Naive thymus-derived CD4-positive, alpha-beta T cell (primary cell): ENCODE measurements at places on chromosomes 12 and 14.

DNA sequence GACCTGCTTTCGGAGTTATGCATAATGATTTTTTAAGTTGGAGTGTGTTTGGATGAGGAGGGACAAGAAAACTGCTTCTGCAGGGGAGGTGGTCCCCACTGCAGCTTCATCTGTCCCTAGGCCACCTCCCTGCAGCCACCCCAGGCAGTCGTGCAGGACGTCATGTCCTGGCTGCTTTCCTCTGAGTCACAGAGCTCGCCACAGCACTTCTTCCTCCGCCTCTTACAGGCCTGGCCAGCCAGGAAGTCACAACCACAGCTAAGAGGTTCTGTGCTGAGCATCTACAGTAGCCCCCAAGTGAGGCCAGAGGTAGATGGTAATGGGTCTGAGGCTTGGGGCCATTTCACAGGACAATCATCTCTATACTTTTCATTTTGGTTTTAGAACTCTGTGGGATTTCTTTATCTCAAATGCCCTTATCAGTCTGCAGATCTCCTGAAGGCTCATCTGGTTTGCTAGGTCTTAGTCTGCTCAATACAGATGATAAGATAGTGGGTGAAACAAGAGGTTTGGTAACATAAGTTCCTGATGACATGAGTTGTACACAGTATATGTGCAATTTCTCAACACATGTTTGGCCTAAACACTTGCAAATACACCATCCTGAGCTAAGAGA is 106.4 kb downstream of the ARF6 start:
- DNase-seq, result peak; percentile 32

DNA sequence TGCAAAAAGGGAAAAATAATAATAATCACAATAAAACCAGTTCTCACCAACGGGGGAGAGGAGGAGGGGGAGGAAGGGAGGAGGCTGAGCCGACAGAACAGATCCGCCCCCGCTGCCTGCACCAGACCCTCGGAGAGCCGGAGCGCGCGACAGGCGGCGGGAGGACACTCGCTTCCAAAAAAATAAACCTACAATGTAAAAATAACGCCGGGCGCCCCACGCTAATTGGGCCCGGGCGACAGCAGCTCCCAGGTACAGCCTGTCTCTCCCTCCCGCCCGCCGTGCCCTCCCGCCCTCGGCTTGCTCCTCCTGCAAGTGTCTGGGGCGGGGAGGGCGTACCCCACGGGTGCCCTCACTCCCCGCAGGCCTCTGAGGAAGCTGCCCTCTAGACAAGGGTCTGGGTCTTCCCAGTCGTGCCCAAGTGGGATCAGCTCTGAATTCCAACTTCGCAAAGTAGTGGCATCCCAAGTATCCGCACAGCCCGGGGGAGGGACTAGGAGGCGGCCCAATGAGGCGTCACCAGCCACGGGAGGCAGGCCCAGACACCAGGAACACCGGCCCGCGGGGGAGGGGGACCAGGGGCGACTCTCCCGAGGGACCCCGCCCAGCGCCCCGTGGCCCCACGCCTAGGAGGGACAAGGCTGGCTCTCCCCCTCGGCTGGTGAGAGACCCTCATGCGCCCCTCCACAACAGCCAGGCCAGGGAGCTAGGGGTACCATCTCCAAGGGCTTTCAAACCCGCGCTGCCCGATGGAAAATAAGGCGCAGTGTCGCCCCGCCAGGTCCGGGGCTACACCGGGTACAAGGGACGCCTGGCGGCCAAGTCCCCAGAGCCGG is 1.0 kb downstream of the NCOR2 start:
- peak; percentile 58 for DNase-seq

DNA sequence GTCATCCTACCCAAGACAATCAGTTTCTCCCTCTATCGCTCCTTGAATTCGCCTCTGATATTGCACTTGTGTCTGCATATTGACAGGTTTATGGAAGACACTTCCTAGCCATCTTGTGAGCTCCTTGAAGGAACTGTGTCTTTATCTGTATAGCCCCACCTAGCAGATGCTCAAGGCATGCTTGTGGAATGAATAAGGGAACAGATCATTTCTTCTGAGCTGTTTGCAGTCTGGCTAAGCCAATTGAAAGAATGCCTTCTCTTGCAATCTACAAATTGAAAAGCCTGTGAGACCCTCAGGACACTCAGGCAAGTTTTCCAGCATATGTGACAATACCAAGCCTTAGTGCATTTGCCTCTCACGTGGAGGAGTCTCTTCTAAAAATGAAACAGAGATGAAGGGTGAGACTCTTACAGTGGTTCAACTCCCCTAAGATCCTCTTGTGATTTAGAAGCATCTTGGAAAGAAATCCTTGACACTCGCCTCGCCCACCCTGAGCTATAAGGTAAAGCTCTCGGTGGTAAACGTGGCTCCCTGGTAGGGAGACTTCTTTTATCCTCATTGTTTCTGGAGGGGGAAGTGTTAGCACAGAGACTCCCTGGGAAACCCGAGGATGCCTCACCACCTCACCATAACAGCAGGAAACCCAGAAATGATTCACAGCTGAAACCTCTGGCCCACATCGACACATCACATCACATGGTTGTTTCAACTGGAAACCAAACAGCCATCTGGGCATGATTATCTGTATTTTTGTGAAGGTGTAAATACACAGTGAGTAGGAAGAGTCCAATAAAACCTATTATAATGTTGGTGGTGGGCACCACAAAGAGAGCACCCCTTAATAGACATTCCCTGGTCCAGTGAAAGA is 112.3 kb upstream of the BCL2L14 start:
- DNase-seq, result no peak

DNA sequence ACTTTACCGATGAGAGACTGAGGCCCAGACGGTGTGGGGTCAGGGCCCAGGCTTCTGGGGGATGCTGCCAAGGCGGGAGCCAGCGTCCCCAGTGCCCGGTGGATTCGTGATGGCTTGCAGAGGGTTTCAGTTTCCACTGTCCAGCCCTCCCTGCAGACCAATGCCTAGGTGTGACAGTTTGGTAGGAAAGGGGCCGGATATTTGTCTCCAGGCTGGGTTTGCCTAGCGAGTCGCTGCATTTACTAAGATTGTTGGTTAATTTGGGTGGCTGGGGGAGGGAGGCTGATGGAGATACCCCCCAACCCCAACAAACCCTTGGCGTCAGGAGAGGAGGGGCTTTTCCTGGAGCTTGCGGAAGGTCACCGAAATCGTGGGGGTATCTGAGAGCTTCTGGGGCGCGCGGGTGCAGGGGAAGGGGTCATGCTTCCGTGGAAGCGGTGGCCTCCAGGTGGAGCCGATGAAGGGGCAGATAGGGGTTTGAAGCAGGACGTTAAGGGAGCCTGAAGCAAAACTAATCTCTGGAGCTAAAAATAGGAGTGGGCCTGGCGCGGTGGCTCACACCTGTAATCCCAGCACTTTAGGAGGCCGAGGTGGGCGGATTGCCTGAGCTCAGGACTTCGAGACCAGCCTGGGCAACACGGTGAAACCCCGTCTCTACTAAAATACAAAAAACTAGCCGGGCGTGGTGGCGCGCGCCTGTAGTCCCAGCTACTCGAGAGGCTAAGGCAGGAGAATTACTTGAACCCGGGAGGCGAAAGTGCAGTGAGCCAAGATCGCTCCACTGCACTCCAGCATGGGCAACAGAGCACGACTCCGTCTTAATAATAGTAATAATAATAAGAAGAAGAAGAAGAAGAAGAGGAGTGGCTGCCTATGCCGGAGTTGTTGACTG is 1.1 kb upstream of the CDC42BPB start:
- no peak for DNase-seq

- no peak for DNase-seq
Measured at GRCh38 chr12:53940443-53941014, 1.9 kb downstream of the HOXC13 start.

GRCh38 chr14:54609576-54609975 is 42.6 kb downstream of the SAMD4A start:
- DNase-seq, result no peak

DNA sequence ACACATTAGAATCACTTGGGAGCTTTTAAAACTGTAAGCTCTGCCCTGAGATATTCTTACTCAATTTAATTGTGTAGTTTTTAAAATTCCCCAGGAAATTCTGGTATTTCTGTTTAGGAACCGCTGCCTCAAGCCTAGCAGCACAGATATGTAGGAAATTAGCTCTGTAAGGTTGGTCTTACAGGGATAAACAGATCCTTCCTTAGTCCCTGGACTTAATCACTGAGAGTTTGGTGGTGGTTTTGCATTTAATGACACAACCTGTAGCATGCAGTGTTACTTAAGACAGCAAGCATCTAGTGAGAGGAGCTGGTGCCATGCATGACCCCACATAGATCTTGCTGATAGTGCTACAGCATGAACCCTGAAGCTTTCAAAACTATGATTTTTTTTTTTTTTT is 19.9 kb upstream of the PAPLN start:
- no peak for DNase-seq

- DNase-seq, result no peak
Measured at GRCh38 chr12:88553941-88554658, 26.2 kb downstream of the KITLG start.

DNA sequence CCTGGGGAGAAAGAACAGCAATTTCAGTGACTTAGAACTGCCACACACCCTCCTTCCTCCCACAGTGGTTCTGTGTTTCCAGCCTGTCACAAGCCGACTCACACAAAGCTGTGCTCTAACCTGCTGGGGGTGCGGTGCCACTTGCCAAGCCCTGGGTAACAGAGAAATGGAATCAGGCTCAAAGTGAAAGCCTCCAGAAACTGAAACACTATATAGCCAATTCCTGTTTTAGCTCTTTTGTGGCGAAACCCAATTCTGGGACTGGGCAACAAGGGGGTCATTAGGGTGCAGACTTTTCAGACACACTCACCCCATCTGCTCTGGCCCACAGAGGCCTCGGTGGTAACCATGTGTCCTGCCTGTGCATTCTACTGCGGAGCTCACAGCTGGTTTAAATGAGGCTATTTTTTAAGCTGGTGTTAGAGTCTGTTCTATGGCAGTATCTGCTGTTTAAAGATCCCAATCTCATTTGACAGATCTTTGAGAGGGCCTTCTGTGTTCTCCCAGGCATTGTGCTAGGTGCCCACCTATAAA is 15.2 kb upstream of the ACTR6 start:
- DNase-seq, result no peak

- DNase-seq, result no peak
Measured at GRCh38 chr12:45522227-45522626, 207.3 kb upstream of the ARID2 start.

DNA sequence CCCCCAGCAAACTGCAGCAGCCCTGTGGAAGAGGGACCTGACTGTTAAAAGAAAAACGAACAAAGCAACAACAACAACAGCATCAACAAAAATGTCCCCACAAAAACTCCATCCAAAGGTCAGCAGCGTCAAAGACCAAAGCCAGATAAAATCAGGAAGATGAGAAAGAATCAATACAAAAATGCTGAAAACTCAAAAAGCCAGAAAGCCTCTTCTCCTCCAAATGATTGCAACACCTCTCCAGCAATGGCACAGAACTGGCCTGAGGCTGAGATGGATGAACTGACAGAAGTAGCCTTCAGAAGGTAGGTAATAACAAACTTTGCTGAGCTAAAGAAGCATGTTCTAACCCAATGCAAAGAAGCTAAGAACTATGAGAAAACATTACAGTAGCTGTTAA is 45.4 kb upstream of the PPP4R3A start:
- DNase-seq, result no peak

GRCh38 chr14:51612449-51612848 is 39.3 kb upstream of the FRMD6 start:
- DNase-seq, result no peak

GRCh38 chr12:44379831-44380230 is 496.3 kb downstream of the NELL2 start:
- no peak for DNase-seq

DNA sequence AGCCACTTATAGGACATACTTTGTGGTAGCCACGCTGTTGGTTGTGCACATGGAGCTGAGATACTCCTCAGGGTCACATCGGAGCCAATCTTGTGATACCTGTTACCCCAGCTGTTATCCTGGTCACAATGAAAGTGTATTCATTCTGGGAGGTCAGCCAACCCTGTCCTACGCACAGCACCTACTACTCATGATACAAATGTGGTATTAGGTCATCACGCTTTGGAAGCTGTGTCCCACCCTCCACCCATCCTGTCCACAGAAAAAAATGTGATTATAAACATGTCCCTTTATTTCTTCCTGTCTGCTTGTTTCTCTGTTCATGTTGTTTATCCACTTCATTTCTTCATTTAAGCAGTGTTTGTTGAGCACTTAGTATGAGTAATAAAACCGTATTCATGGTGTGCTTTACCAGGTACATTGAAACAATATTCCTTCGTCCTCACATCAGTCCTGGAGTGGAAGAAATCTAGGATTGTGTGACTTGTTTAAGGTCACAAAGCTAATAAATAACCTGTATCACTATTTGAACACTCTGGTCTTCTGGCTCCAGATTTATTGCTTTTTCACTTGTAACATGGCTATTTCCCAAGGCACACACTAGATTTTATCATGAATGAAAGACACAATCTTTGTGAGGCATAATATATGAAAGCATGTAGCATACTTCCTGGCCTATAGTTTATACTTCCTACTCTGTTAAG is 73.1 kb downstream of the DERA start:
- no peak for DNase-seq

- no peak for DNase-seq
Measured at GRCh38 chr12:120943482-120943881, 34.9 kb upstream of the HNF1A start.

GRCh38 chr14:40058901-40059897 is 627.0 kb upstream of the FBXO33 start:
- DNase-seq, result no peak

DNA sequence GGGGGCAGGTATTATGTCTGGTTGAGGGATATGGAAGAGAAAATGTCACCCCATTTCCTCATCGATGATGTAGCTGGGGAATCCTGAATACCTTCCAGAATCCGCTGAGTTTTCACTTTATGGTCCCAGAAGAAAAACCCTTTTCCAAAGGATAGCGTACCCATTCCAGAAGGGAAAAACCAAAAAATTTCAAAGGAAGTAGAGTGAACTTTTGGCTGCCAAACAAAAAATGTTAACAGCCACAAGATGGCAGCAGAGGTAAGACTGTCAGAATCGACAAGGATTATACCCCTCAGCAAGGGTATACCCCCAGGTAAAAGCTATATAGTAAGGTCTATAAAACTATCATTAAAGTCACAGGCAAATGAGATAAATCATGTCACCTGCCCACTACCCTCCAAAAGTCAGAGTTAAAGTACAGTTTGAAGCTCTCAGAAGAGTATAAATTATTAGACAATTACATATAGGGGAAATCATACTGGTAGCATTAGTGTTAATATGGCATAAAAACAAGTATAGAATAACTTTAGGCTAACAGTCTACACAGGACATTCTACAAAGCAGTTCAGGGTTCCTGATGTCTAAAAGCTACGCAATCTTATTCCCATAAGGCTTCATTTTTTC is 18.0 kb downstream of the ACIN1 start:
- no peak for DNase-seq

DNA sequence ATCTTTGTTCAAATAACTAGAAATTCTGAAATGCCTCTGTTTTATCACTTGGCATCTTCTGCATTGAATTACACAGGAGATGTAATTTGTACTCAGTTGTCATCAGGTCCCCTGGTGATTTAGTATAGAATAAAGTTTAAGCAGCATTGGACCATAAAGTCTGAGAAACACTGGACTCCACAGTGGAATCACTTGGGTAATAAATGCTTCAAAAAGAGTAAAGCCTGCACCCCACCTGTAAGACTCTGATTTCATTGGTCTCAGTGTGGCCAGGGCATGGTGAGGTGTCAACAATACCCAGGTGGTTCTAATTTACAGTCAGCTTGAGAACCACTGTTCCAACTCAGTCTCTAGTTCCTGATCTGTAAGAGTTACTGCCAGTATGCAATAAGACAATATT is 148.9 kb downstream of the ITPR2 start:
- DNase-seq, result no peak
